ENCODE measurements at places on chromosomes 2 and 18.
A peak's percentile ranks its signal among the peaks of the same experiment; 100 is the strongest.

GRCh38 chr2:11930211-11930761, 183.9 kb downstream of the LPIN1 start:
- peak; percentile 10 for DNase-seq

DNA sequence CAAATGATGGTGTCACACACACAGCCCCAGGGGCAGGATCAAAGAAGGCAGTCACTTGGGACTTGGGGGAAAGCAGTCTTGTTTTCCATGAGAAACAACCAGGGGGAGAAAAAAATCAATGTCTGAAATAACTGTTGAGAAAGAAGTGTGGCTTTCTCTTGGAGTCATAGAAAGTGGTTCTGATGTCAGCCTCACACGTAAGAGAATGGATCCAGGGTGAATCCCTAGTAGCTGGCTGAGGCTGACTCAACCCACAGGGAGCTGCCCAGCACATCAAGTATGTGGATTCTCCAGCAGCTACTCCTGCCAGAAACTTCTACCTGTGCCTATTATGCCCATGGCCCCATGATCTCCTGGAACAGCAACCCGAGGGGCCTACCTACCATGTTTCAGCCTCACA, 33.6 kb upstream of the ZBTB7C start:
- peak; percentile 44 for DNase-seq

- DNase-seq = peak; percentile 29
Measured at GRCh38 chr2:156466739-156467405, 30.7 kb downstream of the GPD2 start.

GRCh38 chr2:239309398-239310245, 91.2 kb downstream of the HDAC4 start:
- no peak for DNase-seq

DNA sequence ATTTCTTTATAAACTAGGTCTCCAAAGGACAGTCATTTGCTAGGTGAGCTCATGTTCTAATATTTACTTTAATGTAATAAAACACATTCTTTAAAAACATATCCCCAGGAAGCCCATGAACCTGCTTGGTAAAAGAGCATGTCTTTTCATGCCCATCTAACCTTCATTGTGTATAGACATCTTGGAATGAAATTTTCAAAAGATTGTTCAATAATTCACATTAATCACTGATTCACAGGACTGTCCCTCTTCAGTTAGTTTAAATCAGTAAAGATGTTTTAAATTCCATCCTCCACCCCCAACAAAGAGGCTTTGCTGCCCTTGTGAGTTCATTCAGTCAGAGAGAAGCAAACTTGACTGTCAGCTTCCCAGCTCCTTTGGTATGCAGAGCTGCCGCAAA, 633.4 kb upstream of the CELF4 start:
- DNase-seq = no peak

- peak; percentile 92 for DNase-seq
Measured at GRCh38 chr18:36697905-36698304, 130.9 kb downstream of the TPGS2 start.

- no peak for DNase-seq
Measured at GRCh38 chr2:230933521-230934180, 8.6 kb upstream of the GPR55 start.

GRCh38 chr2:104863468-104864279, 9.8 kb downstream of the POU3F3 start:
- DNase-seq = no peak

DNA sequence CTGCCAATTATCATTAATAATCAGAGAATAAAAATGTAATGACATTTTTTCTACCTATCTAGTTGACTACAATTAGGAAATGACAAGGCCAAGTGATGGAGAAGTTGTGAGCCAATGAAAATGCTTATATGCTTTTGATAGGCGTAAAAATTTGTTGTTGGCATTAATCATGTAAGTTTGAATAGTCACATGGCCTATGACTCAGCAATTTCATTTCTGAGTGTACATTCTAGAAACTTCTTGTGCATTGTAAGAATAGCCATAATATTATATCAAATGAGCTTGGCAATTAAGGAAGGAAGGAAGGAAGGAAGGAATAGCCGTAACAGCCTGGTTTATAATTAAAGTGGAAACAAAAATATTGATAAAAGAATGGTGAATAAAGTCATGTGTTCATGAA, 179.9 kb downstream of the PTH2R start:
- no peak for DNase-seq

- DNase-seq = no peak
Measured at GRCh38 chr18:37986665-37987064, 421.1 kb upstream of the CELF4 start.

DNA sequence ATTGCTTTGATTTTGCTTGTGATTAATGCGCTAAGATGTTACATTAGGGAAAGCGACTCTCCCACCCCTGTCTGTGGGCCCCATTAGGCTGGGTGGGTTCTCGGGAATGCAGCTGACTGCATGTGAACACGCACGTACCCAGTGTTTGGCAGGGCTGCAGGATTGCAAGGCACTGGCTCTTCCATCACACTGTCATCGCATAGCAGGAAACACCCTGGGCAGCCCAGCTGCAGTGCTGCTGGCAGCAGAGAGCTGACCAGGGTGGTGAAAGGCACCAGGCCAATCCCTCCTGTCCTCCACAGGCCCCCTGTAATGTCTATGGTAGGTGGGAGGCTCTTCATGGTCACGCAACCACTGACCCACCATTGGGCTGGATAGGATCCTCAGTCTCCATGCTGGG, 34.4 kb upstream of the FZD7 start:
- DNase-seq = no peak

- peak; percentile 93 for DNase-seq
Measured at GRCh38 chr2:118085173-118086023, 2.9 kb upstream of the INSIG2 start.

- DNase-seq = no peak
Measured at GRCh38 chr2:56713978-56714377, 530.2 kb downstream of the CCDC85A start.

- DNase-seq = no peak
Measured at GRCh38 chr2:207387001-207387571, 142.7 kb upstream of the CREB1 start.

DNA sequence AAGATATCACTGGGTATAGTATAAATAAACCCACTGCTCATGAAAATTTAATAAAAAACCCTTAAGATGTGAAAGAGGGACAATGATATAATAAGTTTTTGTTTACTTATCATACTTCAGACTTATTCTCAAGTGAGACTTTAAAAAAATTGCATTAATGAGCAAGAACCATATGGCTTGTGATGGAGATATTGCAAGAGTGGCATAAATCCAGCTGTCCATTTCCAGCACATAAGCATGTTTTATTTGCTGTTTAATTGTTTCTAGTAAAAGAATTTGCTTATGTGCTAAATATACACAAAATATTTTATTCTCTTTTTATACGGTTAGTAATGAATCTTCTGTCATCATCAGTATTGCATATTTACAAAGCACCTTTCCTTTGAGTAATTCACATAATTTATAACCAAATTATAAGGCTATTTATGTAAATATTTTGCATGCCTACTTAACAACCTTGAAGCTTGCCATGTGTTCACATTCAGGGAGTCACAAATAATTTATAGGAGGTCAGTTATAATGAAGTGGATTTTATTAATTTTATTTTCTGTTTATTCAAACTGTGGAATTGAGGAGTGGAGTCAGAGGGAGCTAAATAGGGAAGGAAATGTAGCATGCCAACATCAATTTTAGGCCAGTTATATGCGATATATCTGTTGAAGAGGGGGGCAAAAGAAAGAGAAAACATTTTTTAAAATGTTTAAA, 318.5 kb upstream of the CWC22 start:
- no peak for DNase-seq

DNA sequence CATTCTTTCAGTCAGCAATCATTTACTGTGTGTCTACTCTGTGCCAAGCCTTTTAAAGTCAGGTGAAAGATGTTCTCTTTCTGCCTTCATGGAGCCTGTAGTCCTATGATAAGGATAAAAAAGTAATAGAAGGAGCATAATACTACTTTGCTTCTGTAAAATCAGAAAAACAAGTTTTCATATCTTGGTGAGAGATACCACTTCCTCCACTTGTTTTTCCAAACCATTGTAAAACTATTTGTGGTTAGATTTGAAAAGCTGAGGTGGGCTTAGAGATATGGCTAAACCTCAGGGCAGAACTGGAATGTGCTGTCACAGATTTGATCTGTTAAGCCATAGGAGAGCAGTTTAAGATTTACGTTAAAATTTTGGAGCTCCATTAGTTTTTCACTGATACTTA, 104.7 kb upstream of the FAM117B start:
- DNase-seq = no peak

DNA sequence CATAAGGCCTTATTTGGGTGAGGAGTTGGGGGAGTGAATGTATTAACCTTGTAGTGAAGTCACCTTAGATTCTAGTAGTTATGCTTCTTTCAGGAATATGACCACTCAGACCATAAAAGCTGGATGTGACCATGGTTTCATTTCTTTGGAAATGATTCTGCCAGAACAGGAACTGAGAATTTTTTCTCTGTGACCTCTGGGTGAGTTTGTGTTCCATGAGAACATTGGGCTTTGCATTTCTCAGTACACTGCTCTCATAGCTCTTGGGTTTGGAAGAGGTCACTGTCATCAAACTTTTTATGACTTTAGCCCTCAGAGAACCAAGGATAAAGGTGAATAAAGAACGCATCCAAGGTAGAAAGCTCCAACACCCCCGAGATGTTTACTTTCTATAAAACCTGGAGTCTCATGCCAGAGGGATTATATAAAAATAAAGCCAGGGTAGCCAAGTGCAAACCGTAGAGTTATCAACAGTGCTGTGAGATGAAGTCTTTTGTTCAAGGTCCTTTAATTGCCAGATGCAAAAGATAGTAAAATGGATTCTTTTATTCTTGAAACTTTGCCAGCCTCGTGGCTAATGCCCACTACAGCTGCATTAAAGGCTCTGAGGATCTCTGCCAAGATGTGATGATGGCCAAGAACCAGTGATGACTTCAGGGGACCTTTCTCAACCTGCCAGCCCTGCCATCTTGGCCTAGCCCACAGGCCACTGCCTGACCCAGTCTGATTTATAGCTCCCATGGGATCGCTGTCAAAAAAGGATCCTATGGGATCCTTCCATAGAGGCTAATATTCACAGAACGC, 27.8 kb upstream of the MAT2A start:
- DNase-seq = no peak

GRCh38 chr2:232006253-232006652, 44.7 kb downstream of the DIS3L2 start:
- DNase-seq = no peak

DNA sequence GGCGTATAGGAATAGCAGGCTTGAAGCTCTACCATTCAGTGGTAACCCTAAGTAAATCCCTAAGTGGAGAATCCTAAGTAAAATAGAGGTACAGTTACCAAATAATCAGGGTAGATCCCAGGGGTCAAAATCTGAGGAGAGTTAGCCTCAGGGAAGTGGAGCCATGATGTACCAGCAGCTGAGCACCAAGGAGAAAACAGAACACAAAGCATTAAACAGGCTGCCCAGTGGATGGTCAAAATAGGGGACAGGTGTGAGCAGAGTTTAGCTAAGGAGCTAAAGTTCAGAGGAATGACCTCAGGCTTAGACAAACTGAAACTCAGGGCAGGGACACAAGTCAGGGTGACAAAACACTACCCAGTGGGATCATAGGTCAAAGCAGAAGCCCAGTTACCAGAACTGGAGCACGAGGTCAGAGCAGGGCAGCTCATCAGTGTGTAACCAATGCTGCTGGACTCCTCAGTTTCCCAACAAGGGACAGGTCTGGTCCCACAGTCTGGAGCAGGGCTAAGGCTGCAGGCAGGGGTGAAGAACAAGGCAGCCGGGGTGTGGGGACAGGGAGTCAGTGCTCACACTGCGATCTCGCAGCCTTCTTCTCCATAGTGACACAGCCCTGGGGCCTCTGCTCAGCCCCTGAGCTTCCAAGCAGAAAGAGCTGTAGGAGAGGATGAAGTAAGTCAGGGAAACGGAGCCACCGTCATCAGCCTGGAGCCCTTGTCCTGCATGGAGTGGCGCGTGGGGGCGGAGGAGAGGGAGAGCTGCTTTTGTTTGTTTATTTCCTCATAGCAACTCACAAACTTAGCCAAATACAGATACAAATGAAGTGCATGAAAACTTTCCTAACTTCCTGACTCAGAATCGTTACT, 264.0 kb downstream of the MREG start:
- DNase-seq = peak; percentile 76

GRCh38 chr2:144541396-144541795, 21.5 kb upstream of the ZEB2 start:
- peak; percentile 25 for DNase-seq

All from renal cortical epithelial cell (primary cell).